ENCODE measurements at places on chromosomes 2 and 18.

DNA sequence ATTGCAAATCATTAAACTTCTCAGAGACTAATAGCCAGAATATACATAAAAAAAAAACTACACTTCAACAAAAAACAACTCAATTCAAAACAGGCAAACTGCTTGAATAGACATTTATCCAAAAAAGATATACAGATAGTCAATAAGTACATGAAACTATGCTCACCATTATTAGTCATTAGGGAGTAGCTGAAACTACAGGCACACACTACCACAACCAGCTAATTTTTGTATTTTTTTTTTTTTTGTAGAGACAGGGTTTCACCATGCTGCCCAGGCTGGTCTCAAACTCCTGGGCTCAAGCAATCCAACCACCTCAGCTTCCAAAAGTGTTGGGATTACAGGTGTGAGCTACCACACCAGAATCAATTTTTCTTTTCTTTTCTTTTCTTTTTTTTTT, 16.9 kb downstream of the RPRD1A start:
- no peak for DNase-seq

DNA sequence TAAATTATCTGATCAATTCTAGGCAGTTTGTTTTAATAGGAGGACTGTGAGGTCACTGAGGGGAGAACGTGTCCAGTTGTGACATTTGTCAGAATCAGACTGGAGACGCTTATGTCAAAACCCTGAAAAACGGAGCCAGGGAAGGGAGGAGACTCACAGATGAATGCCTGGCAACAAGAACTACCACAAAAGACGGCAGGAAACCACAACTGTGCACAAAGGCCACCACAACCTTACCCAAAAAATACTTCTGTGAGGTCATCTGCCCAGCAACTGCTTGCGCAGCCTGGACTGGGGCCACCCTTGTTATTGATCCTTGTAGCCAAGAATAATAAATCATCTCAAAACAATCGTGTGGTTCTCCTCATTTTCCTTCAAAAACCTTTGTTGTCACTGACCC, 173.0 kb upstream of the ALKAL2 start:
- peak; percentile 6 for DNase-seq

GRCh38 chr18:12773369-12773768, 70.5 kb downstream of the PSMG2 start:
- no peak for DNase-seq

DNA sequence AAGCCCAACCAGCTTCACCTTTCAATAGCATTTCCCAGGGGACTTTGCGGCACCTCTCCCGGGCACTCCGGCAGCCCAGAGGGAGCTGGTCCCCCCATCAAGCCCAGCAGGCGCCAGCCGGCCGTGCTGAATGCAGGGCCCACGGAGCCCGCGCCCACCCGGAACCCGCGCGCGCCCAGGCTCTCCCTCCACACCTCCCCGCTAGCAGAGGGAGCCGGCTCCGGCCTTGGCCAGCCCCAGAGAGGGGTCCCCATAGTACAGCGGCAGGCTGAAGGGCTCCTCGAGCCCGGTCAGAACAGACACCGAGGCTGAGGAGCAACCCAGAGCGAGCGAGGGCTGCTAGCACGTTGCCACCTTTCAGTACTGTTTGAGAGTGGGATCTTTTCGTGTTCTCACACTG, 300.8 kb downstream of the DSEL start:
- no peak for DNase-seq

DNA sequence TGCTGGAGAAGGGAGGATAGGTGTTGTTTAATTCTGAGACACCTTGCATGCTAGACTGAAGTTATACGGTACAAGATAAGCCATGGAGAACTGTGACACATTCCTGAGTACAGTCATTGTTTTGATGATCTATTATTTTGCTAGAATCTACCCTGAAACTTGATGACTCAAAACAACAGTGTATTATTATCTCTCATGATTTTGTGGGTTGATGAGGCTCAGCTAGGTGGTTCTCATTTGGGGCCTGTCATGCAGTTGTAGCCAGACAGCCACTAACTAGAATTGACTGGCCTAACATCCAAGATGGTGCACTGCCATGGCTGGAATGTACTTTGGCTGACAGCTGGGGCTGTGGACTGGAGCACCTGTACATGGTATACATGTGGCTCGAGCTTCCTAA, 5.4 kb upstream of the IL1R1 start:
- DNase-seq: no peak

GRCh38 chr2:38213619-38214167, 137.7 kb upstream of the CYP1B1 start:
- DNase-seq: no peak

- DNase-seq: no peak
These were observed 42.0 kb downstream of the EPAS1 start for GRCh38 chr2:46339200-46339599.

DNA sequence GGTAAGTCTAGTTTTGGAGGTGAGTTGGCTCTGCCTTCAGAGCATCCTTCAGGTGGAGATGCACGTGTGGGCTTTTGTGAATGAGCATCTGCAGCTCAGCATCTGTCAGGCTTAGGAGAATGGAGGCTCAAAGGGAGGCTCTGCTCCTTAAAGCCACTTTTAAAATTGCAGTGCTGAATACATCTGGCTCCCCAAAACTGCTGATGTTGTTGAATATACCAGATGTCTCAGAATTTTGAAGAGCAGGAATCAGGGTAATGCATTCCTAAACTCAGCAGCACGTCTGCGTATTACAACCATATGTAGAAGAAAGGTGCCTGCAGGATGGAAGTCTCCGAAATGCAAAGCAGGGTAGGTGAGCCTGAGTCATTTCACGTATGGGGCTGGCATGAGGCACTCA, 106.5 kb upstream of the EFEMP1 start:
- DNase-seq: no peak

- no peak for DNase-seq
These were observed 69.1 kb downstream of the MBD2 start for GRCh38 chr18:54155412-54155811.

- DNase-seq: no peak
These were observed 3.1 kb upstream of the EMX1 start for GRCh38 chr2:72914206-72914559.

GRCh38 chr18:59959606-59960005, 59.8 kb downstream of the PMAIP1 start:
- no peak for DNase-seq

GRCh38 chr2:42957109-42957860, 164.9 kb upstream of the HAAO start:
- DNase-seq: no peak

DNA sequence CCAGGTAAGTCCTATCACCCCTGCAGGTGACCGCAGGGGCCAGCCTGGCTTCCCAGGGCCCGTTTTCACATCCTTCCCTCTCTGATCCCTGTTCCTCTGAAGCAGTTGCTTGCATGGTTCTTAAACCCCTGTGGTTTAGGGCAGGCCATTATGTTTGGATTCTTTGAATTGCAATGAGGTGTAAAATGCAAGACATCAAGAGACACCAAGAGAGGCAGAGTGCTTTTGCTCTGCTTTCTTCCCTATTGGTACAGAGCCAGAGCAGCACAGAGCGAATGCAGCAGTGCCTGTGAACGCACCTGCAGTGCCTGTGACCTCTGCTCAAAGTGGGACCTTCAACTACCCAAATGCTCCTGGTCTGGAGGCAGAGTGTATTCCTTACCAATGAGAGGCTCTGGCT, 7.6 kb downstream of the RFX8 start:
- no peak for DNase-seq
